Panc1 (cell line): ENCODE measurements at places on chromosomes 16 and 17. TPM values are rescaled to one million over a fixed set of nuclear protein-coding genes. Genes with fewer than 3 reads are reported as not detected.

DNA sequence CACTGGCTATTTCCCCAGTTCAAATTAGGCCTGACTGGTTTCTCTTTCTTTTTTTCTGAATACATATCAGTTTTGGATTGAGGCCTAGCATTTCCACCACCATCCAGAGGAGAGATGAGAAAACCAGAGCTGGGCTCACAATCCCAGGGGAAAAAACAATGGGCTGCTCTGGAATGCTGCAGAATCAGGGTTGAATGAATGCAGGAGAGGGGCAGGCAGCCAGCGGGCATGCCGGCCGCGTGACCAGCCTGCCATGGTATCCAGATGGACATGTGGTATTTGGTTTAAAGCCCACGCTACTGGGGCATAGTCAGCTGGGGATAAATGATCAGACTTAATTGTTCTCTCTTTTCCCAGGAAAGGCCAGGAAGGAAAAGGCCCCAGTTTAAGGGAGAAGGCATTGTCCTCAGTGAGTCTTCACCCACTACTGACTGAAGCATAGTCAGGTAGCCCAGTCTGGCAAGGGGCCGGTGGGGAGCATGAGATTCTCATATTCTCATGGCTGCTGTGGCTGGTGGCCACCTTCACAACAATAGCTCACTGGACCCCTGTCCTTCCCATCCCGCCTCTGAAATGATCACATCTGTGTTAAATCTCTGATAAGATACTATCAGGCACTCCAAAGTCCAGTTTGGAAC is 38.7 kb upstream of the RHOT1 start:
- no peak for DNase-seq

GRCh38 chr17:65064452-65065019 is 8.0 kb upstream of the GNA13 start:
- no peak for DNase-seq

DNA sequence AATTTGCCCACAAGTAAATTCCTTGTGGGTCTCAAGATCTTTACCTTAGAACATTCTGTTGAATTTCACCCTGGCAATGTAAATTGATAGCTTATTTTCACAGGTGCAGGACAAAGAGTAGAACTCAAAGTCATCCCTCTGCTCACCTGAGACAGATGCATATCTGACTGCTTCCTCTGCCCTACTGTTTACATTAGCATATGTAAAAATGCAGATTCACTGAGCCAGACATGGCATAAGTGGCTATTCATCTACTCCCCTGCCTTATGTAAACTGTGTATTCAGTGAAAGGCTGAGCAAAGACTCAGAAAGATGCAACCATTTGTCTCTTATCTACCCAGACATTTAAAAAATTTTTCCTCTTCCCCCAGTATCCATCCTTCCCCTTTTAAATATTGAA is 22.3 kb upstream of the MILR1 start:
- no peak for DNase-seq

- DNase-seq: no peak
Measured at GRCh38 chr17:67696347-67696746, 21.4 kb upstream of the NOL11 start.

The DNASE1L2 gene
- 4.4 TPM for total RNA-seq
